Umbilical cord (tissue), 2 donors: ENCODE measurements at places on chromosomes 2 and 18.

DNA sequence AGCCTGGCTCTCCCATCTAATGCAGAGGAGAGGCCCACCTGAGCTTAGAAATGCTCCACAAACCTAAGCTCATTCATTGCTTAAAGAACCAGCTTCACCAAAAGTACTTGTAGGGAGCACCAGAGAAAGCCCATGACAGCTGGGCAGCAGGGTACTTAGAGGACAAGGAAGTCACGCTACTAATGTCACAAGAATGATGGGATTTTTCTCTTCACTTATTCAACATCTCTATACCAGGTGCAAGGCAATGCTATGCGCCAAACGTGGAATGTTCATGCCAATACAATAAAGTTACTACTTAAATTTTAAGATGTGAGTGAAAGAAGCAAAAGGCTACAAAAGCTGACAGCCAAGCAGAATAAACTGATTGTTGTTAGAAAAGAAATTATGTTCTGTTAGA, 36.0 kb downstream of the LONRF2 start:
- DNase-seq, result no peak

- DNase-seq, result no peak
Measured at GRCh38 chr2:233807215-233807865, 29.2 kb downstream of the MROH2A start.

DNA sequence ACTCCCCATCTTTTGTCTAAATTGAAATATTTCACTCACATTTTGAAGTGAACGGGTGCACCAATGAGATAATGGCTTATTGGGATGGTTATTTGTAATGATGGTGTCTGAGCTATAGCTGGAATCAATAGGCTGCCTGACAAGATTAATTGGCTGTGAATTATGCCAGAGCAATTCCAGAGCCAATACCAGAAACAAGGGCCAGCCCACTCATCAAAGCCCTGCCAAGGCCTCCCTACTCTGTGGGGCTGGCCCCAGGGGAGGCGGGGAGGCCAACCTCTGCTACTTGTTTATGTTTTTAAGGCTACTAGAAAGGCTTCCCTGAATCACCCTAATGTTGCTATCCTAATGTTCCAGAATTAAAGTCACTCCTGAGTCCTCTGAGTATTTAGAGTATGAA, 29.1 kb upstream of the NEMP2 start:
- DNase-seq, result no peak

DNA sequence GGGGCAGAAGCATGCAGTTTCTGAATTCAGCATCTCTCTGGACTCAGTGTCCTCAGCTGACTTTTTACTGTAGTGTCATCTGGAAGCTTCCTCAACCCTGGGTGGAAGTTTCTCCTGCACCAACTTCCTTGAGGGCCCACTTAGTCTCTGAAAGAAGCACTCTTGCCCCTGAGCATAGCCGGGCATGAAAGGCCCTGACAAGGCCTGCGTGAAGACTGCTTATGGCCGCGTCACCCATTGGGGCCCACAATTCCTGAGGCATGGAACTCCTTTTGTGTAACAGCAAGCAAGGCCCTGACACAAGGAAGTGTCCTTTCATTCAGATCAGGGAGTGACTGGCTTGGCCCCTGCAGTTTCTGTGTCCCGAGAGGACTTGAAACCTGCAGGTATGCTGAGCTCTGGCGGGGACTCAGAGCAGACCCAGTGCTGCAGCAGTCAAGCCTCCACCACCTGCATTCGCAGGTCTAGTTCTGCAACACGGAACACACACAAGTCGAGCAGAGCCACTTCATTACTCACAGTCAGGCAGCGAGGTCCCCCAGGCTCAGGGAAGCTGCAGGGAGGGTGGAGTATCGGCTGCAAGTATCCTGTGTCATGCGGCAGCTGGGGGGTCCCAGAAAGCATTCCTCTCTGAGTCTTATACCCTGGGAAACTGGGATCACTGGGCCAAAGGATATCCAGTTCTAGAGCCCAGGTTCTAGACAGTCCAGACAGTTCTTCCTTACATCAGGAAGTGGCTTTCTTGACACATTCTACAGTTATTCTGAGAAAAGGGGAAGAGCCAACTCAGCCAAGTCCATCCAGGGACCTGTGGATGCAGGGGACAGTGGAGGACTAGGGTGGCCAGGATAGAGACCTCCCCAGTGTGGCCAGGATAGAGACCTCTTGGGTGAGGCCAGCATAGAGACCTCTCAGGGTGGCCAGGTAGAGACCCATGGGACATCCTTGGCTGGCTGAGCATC, 35.6 kb upstream of the PRLH start:
- DNase-seq, result no peak

GRCh38 chr2:74255660-74256213, 57.3 kb downstream of the MTHFD2 start:
- no peak for DNase-seq

DNA sequence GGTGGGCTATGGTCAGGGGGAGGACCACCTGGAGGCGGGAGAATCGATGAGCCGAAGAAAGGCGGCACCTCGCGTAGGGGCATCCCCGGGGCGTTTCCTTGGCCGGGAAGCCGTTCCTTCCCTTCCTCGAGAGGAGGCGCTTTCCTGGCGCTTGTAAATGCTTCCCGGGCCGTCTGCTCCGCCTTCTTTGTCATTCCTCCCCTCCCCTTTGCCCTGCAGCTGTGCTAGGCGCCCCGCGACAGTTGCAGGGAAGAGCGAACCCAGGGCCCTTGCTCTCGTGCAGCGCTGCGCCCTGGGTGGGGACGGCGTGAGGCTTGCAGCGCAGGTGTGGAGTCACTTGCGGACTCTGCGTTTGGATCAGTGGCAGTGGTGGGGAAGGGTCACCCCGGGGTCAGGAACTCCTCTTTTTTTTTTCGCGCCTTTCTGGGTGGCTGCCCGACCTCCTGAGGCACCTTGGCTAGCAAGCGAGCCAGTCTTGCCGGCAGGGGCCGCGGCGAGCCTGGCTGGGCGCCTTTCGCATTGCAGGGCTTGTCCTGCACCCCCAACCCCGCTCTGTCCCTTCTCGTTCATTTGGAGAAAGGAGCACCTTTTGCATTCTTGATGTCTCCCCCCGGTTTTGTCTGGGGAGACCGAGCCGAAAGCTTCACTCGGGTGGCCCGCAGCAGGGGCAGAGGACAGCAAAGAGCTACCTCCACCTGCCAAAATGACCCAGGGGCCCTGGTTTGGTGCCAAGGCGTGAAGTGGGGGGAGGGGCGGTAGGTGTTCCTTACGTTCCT, 858 bp downstream of the KCNS3 start:
- DNase-seq, result peak; percentile 30

DNA sequence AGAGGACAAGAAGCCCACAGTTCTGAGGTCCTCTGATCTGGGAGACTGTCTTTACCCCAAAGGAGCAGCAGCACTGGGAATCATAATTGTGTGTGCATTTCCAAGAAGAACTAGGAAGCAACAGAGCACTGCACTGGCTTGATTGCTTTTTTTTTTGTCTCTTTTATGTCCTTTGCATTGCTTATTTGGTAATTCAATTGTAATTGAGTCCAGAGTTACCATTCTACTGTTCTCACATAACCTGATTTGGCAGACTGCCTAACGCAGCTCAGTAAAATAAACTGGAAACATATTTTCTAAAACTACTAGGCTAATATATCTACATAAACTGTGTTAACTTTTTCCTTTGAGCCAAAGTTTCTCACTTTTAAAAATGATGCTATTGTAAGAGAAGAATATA, 190.3 kb upstream of the SLC8A1 start:
- no peak for DNase-seq

GRCh38 chr2:187319441-187320108, 128.5 kb downstream of the CALCRL start:
- no peak for DNase-seq

DNA sequence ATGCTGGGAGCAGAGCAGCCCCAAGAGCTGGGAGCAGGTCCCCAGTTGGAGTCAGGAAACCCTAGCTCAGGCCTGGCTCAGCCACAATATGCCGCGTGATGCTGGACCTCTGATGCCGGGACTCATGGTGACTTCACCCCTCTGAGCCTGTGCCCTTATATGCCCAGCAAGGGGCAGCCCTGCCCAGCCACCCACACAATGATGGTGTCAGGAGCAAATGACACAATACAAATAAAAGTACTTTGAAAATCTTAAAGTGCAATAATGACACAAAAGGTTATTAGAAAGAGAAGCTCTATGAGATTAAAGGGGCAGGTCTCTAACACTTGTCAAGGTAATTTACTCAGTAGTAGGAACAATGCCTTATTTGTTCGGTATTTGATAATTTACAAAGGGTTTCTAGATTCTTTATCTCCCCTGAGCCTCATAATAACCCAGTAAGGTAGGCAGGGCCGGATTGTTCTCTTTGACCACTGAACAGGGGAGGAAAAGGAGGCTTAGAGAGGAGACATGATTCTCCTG, 18.3 kb upstream of the KIF3C start:
- DNase-seq, result no peak

GRCh38 chr2:231347638-231348037, 47.9 kb upstream of the B3GNT7 start:
- no peak for DNase-seq

- DNase-seq, result no peak
Measured at GRCh38 chr18:21979171-21979560, 190.2 kb upstream of the GATA6 start.

DNA sequence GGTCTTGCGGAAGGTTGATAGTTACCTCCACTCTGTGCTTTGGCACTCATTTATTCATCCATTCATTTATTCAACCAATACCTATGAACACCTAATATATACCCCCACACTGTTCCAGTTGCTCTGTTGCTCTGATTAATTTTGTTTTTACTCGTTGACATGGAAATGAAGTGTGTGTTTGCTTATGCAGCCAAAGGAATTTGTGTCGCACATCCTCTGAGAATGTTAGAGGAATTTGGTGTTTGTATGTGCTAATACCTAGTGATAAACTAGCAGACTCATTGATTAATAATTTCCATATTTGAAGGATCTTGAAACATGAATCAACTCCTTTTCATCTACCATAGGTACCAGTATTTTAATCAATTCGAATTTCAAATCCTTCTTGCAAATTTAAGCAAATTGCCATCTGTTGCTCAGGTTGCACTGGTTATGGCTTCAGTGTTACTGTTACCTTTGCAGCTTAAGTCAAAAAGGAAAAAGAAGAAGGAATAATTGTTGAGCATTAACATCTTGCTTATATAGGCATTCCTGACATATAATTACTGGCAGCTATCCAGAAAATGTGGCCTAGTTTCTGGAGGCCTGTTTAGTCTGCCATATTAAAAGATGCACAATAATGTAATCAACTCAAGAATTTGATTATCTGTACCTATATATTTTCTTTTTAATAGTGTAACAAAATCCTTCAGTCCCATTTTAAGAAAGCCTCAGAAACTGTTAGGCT, 25.7 kb upstream of the CRIM1 start:
- DNase-seq, result no peak

DNA sequence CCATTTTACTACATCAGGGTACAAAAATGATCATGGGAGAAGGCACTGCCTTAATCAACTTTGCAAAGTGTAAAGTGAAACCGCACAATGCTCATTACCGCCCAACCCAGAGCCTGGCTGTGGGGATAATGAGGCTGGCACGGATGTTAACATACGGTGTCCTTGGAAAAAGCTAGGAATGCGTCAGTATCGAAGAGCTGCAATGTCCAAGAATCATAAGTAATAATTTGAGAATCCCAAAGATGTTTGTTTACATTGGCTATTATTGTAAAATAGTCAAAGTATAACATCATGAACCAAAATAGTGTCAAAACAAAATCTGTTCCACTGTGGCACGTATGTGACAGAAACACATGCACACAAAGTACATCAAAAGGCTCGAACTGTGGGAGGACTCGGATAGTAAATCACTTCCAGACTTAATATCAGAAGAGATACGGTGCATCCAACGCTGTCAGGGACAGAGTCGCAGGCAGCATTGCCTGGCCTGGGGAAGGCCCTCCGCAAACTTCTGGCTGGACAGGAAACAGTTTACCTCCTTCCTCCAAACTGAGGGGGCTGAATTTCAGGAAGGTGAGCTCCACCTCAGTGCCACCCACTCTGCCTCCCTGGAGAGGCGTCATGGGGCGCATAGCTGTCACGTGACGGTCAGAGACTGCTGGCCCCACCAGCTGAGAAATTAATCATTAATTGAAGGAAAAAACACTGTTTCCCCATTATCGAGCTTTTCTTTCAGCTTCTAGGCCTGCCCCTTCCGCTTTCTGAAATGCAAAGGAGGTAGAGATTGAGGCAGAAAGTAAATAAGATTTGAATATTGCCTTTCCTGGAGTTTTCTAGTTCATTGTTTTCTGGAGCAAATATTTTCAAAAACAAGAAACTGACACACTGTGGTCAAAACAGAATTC, 1.8 kb upstream of the ID2 start:
- DNase-seq, result peak; percentile 73

GRCh38 chr2:525611-526010, 151.6 kb downstream of the TMEM18 start:
- no peak for DNase-seq

- no peak for DNase-seq
Measured at GRCh38 chr18:51610481-51610880, 413.0 kb upstream of the MEX3C start.

DNA sequence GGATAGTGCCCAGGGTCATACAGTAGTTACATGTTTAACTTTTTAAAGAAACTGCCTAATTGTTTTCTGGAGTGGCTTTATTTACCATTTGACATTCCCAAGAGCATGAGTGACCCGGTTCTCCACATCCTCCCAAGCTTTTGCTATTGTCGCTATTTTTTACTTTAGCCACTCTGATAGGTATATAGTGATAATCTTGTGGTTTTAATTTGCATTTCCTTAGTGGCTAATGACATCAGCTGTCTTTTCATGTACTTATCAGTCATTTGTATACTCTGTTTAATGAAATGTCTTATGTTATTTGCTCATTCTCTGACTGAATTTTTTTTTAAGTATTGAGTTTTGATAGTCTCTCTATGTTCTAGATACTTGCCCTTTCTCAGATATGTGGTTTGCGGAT, 109.7 kb upstream of the HS6ST1 start:
- DNase-seq, result no peak

GRCh38 chr18:3554091-3554601, 104.2 kb downstream of the TGIF1 start:
- no peak for DNase-seq

- no peak for DNase-seq
Measured at GRCh38 chr2:65402323-65402722, 30.1 kb downstream of the SPRED2 start.

GRCh38 chr18:13246591-13246990, 28.0 kb downstream of the LDLRAD4 start:
- DNase-seq, result no peak

DNA sequence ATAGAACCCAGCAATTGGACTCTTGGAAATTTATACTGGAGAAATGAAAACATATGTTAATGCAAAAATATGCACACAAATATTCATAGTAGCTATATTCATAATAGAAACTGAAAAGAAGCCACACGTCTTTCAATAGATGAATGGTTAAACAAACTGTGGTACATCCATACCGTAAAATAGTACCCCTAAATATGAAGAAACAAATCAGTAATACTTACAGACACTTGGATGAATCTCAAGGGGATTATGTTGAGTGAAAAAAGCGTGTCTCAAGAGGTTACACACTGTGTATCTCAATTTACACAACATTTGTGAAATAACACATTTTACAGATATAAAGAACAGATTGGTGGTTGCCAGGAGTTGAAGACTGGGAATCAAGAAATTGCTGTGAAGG, 61.1 kb upstream of the ARHGAP15 start:
- DNase-seq, result no peak

- no peak for DNase-seq
Measured at GRCh38 chr2:158094487-158095092, 7.1 kb upstream of the UPP2 start.

GRCh38 chr2:108288534-108289106, at the start of gene SULT1C2:
Gene SULT1C2 (plus strand): TSS chr2:108288895. CDS start chr2:108293668, 4,773 bp downstream.
- DNase-seq, result no peak
